ENCODE measurements at places on chromosomes 2 and 18.

DNA sequence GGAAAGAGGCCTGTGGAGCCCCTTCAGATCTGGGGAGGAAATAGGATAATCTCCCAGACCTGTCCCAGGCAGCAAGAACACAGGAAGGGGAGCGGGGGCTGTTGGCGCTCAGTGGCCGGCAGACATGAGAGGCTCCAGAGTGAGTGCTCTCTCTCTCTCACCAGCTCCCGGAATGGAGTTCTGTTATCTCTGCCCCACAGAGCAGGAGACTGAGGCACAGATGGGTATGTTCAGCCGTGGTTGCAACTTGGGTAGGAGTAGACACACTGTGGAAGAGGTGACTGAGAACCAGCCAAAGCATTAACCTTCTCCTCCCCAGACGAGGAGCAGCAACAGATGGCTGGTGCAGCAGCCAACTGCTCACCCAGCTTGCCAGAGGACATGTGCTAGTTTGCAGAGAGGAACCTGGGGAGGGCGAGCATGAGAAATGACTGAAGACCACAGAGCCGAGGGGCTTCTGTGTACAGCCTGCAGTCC lies 82.0 kb downstream of the NRP2 start:
- DNase-seq, result no peak

DNA sequence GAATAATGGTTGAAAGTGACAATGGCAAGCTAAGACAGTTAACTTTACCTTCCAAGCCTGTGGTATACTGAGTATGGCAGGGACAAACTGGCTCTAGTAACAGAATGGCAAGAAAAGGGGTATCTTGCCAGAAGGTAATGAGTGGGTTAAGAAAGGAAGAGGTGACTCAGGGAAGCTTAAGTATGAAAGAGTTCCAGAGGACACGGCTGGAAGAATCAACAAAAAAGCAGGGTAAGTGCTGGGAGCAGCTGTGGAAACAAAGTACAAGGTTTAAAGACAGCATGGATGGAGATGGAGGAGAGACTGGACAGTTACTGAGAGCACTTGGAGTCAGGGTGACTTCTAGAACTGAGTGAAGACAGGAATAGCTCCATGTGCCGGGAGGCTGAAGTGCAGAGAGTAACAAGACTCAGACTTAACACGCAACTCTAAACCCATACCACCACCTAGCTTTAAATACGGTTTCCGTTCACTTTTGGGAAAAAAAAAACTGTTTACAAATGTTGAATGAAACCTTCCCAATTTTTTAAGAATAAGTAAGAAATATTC lies 69.0 kb downstream of the REV1 start:
- no peak for DNase-seq

- no peak for DNase-seq
Observed at GRCh38 chr18:48164701-48165100, 234.2 kb upstream of the SMAD2 start.

DNA sequence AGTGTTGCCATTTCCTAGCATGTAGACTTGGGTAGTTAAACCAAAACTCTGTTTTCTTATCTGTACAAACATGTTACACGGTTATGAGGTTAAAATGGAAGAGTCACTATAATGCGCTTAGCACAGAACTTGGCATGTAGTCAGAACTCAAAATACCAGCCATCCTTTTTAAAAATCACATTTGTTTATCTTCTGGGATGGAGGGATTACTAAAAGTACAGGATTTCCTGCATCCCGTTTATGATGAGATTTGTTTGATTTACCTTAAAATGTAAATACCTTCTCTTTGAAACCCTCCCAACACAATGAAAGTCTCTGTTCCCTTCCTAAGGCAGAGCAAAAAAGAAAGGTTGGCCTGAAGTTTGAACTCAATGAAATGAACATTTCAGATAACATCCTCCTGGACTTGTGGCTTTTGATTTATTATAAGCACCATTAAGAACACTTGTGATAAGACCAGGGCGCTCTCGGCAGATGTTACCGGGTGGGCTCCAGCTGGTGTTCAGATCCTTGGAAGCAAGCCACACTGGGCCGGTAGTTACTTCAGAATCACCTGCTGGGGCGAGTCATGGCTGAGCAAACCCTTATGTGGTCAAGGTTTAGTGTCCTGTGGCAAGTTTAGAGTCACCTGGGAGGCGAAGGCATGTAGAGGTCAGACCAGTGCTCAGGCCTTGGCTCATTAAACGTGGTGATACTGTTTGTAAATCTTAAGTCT lies 105.7 kb downstream of the MGAT5 start:
- no peak for DNase-seq

DNA sequence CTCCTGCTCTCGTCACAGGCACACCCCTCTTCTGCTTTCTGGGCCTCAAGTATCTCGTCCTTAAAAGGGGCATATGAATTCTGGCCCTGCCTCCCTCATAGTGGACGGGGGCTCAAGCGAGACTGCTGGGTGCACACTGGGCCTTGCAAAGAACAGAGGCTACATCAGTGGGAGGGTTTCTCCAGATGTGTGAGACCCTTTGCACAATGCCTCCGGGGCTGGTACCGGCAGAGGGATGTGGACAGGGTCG lies 25.0 kb downstream of the CRACDL start:
- no peak for DNase-seq

DNA sequence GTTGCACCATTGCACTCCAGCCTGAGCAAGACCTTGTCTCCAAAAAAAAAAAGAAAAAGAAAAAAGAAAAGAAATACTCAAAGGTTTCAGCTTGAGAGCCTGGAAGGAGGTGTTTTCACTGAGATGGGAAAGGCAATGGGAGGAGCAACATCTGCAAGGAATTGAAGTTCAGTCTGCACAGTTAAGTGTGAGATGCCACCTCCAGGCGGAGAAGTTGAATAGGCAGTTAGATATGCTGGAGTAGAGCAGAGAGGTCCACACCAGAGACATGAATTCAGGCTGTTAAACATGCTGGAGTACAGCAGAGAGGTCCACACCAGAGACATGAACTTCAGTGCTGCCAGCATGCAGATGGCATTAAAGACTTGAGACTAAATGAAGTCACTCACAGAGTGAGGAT lies 41.4 kb upstream of the DTNB start:
- DNase-seq, result no peak

DNA sequence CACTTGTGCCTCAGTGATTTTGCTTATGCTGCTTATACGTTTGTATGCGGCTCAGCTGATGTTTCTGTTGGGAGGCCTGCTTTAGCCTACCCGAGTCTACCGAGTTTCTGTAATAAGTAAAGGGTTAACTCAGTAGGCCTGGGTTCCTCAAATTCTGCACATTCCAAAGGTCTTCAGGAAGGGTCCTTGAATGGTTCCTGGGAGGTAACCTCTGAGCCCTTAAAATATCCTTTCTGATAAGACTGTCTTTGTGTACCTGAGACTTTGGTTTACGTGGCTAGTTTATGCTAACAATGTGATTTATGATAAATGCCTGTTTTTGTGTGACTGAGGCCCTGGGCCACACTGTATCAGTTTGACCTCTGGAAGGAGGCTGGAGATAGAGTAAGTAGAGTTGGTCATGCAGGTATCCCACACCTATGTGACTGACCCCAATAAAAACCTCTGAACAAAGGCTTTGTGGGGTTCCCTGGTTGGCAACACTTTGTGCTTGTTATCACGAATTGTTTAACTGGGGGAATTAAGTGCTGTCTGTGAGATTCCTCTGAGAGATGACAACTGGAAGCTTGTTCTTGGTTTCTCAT lies 18.9 kb upstream of the PNPT1 start:
- no peak for DNase-seq

GRCh38 chr2:160224060-160224459 lies 24.0 kb upstream of the ITGB6 start:
- DNase-seq, result no peak

- DNase-seq, result no peak
Observed at GRCh38 chr2:237927986-237928385, 38.8 kb upstream of the UBE2F start.

DNA sequence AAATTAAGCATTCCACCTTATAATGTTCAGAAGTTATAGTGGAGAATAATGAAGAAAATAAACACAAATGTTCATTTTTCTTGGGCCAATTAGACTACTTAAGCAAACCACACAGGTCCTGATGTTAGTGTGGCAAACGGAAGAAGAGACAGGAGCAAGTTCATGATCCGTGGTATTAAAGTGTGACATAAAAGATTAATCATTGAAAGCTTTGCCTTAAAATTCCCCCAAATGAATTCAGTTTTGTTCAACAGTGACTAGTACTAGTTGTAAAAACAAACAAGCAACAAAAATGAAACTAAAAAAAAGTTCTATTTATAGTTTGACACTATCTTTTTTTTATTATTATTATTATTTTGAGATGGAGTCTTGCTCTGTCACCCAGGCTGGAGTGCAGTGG lies 73.7 kb downstream of the RFTN2 start:
- no peak for DNase-seq

DNA sequence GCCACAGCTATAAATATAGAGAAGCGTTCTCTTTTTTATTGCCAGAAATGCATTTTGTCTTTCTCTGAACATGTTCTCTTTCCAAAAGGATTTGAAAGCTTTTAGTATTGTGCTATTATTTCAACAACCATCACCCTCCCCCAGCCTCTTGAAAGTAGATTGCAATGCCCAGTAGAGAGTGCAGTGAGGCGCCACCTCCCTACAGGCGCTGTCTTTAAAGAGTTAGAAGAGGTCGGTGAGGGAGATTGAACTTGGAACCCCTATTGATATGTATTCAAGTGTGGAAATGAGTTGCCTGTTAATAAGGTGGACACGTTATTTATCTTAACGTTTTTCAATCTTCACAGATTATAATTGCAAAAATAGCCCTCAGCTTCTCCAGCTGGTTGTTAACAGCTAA lies 360.3 kb downstream of the LRP1B start:
- no peak for DNase-seq

- no peak for DNase-seq
Observed at GRCh38 chr2:145909766-145910165, 1389.8 kb upstream of the ZEB2 start.

DNA sequence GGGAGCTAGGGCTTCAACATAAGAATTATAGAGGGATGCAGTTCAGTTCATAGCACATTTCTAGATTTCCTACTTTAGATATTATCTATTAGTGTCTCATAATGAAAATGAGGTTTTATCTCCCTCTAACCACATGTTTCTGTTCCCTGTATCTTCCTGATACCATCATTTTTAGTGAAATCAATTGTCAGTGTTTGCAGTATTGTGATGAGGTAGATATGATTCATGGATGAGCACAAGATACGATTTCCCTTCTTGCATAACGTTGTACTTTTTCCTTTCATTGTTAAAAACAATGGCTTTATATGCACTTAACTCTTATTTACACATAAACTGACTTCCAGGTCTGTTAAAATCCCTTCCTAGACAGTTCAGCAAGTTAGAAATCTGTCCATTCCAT lies 211.4 kb downstream of the ZBTB7C start:
- DNase-seq, result no peak

GRCh38 chr2:98015671-98016070 lies 19.9 kb upstream of the TMEM131 start:
- DNase-seq, result no peak

GRCh38 chr2:170222842-170223241 lies 44.9 kb downstream of the MYO3B start:
- no peak for DNase-seq

DNA sequence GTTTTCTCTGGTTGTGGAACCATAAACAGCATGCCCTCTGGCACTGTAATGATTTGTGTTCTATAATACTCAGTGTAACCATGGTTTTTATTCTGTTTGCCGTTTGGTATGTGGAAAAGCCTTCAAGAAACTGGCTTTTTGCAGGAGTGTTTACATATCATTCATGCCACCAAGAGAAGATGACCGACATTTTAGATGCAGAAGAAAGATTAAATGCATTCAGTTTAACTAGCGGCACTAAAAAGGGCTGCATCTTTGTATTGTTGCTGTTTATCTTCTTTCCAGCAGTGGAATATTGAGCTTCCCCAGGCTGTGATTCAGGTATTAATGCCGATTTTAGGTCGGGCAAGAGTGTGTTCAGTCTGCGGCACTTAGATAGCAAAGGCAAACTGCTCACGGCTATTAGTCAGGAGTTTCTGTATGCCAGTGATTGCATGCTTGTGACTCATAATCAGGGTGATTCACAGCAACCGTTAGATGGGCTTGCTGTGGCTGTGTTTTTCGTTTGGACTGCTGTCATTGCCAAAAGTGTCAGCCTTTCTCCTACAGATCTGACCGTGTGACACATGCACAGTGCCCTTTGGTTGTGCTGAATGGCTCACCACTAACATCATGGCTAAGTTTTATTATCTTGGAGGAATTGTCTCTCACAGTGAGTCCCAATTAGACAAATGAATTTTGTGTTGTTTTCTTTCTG lies 479.7 kb downstream of the PARD3B start:
- no peak for DNase-seq

- no peak for DNase-seq
Observed at GRCh38 chr2:41241325-41242000, 789.6 kb upstream of the SLC8A1 start.

- DNase-seq, result no peak
Observed at GRCh38 chr2:121451398-121451797, 79.3 kb upstream of the RNU4ATAC start.

DNA sequence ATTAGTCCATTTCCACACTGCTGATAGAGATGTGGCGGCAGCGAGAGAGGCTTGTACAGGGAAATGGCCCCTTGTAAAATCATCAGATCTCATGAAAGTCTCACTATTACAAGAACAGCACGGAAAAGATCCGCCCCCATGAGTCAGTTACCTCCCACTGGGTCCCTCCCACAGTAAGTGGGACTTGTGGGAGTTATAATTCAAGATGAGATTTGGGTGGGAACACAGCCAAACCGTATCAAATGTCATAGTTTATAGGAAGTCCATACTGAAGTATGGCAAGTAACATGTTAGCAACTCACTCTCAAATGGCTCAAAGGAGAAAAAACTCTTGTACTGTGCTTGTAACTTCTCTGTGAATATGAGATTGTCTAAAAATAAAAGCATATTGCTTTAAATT lies 56.1 kb downstream of the FARP2 start:
- no peak for DNase-seq
